ENCODE measurements at places on chromosomes 11 and 22.

DNA sequence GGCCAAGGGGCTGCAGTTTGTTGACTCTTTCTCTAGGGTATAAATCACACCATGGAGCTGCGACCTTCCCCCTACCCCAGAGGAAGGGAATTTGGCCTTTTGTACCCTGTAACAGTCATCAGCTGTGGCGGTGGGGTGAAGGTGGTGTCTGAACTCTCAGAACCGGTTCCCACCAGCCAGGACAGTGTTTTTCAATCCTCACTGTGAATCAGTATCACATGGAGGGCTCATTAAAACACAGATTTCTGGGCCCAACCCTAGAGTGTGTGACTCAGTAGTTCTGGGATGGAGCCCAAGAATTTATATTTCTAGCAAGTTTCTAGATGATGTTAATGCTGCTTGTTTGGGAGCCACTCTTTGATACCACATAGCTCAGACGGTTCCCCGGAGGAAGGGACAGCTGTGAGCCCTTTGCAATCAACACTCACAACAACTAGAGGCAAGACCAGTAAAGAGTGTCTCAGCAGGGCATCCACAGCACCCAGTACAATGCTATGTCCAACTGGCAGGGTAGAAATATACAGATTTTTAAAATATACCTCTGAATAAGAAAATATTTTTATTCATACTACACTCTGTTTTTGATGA, 43.9 kb upstream of the FAT3 start:
- DNase-seq = no peak

GRCh38 chr22:50705219-50705691, 32.6 kb downstream of the SHANK3 start:
- DNase-seq = no peak

GRCh38 chr11:17790453-17790852, 55.9 kb downstream of the KCNC1 start:
- peak; percentile 92 for DNase-seq

DNA sequence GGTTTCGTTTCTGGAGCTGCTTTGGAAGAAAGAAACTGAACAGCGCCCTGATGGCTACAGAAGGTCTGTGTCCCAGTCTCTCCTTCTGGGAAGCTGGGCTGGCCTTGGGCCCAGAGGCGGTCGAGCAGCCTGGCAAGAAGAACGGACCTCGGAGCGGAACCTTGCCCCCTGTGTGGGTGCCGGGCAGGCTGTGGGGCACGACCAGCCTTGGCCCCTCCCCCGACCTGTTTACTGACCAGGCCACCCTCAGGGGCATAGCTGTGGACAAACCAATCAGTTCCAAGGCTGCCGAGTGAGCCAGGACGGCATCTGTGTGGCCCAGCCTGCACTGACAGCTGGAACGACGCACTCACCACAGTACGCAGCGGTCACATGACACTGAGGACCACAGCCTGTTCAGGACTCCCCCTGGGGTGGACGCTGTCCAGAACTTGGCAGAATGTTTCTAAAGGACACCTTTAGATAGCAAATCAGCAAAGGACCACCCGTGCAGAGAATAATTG, 7.2 kb downstream of the PIM3 start:
- DNase-seq = no peak

- DNase-seq = no peak
Observed at GRCh38 chr11:61541598-61541997, 33.0 kb downstream of the LRRC10B start.

- peak; percentile 62 for DNase-seq
Observed at GRCh38 chr22:20741634-20742581, 32.0 kb upstream of the SERPIND1 start.
